Ovary (tissue), 10 donors: ENCODE measurements at places on chromosomes 11 and 22. TPM values are rescaled to one million over a fixed set of nuclear protein-coding genes. Genes with fewer than 3 reads are reported as not detected.

The CDHR5 gene
- polyA plus RNA-seq: 0.07 TPM

The LRRC56 gene
- not detected for polyA plus RNA-seq

The MS4A15 gene
- polyA plus RNA-seq: not detected

The P2RY6 gene
- polyA plus RNA-seq: 0.79 TPM

The PPP2R1B gene
- polyA plus RNA-seq: 9.8 TPM

The RIBC2 gene
- 0.33 TPM for polyA plus RNA-seq
